Activated CD4-positive, alpha-beta T cell treated with anti-CD3 and anti-CD28 coated beads for 4 hours (primary cell): ENCODE measurements at places on chromosomes 16 and 17.

- DNase-seq = no peak
Observed at GRCh38 chr17:27396045-27396444, 60.2 kb upstream of the KSR1 start.

GRCh38 chr17:32558326-32558955 is 71.6 kb downstream of the CDK5R1 start:
- DNase-seq = no peak

DNA sequence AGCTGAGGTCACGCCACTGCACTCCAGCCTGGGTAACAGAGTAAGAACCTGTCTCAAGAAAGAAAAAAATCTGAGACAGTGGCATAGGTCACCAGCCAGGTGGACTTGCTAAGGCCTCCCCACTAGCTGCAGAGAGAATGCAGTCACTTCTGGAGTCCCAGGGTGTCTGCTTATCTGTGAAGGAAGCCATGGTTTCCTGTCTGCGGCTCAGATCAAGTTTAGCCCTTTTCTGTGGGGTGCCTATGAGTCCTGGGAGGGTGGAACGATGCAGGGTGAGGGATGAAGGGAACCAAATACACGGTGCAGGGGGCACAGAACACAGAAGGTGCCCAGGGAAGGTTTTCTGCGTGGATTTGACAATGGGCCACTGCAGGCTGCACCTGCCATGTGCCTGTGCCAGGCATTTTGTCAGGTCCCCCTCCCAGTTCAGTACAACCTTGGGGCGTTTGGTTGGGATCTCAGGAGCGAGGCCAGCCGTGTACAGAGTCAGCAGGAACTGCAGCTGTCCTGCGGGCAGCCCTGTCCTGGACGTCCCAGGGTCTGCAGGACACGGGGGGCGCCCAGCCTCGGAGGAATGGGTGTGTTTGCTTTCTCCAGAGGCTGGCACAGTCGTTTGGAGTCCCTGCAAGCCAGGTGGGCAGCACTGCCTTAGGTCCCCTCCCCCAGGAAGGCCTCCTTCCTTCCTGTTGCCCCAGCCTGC is 41.8 kb downstream of the RAB11FIP4 start:
- no peak for DNase-seq

GRCh38 chr16:19700319-19700781 is 17.7 kb downstream of the KNOP1 start:
- DNase-seq = no peak

- no peak for DNase-seq
Observed at GRCh38 chr16:12600536-12601256, 203.0 kb downstream of the CPPED1 start.

GRCh38 chr17:40168262-40168832 is 8.9 kb upstream of the RAPGEFL1 start:
- peak; percentile 27 for DNase-seq

DNA sequence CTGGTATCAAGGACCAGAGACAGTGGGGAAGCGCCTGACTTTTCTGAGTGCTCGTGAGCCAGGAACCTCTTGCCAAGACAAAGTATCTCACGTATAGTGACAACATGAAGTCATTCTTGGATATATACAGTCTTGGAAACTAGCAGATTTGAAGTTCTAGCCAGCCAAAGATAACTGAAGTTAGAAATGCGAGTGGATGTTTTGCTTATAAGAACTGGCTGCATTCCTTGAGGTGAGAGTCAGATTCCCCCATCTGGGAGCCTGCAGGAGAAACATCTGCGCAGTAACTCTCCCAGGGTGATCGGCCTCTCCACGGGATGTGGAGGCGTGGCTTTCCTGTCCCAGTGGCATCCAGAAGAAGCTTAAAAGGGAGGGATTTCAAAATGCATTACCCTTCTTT is 89.8 kb downstream of the SHISA6 start:
- DNase-seq = no peak
